PC-3 (cell line): ENCODE measurements at places on chromosomes 3 and 15. TPM values are rescaled to one million over a fixed set of nuclear protein-coding genes. Genes with fewer than 3 reads are reported as not detected.
A peak's percentile ranks its signal among the peaks of the same experiment; 100 is the strongest.

Gene KLHL40
- not detected in 2 replicates for total RNA-seq

DNA sequence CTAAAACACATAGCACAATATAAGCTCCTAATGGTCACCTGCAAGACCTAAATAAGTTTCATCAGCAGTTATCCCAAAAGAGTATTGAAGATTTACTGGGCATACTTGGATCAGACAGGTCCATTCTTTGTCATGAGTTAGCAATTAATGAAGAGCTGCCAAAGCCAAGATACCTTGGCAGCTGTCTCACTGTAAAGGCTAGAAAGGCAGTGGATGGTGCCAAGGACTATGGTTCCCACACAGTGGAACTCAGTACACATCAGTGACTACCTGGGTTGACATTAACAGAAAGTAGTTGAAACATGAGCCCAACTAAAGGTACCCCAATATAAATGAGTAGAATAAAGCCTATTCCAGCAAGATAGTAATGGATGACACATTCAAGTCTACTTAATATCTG, 41.1 kb upstream of the TMCO5A start:
- no peak for DNase-seq

- no peak for DNase-seq
These were observed 92.6 kb upstream of the PLSCR4 start for GRCh38 chr3:146343551-146343950.

GRCh38 chr15:38627689-38628277, 63.2 kb upstream of the RASGRP1 start:
- no peak for DNase-seq

- DNase-seq = no peak
These were observed 140.2 kb downstream of the CACNA2D3 start for GRCh38 chr3:54262541-54262940.

Gene ARHGAP31
- 7.5 and 7.8 TPM in 2 replicates for total RNA-seq

Gene ZBBX
- total RNA-seq = 1.0 TPM in 1 of 2 replicates, not detected in the other

Gene AP4E1
- total RNA-seq = 4.7 and 6.0 TPM in 2 replicates

Gene IGSF10
- 0.12 and 0.66 TPM in 2 replicates for total RNA-seq

GRCh38 chr3:173553635-173554280, 156.2 kb downstream of the NLGN1 start:
- peak; percentile 61 for DNase-seq

GRCh38 chr3:159938714-159939113, 49.9 kb upstream of the IL12A start:
- DNase-seq = no peak

DNA sequence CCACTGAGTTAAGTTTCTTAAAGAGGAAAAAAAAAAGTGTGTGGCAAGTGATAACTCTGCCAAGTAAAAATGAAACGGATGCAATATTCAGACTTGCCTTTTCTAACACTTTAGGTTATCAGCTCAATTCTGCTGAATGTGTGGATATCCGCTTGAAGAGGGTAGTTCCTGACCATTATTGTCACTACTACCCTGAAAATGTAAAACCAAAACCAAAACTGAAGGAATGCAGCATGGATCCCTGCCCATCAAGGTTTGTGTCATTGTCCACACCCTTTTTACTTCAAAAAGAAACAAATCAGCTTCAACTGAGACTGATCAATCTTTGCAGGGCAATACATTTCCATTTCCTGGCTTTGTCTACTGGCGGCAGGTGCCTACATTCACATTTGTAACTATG, 236.1 kb downstream of the ADAMTSL3 start:
- DNase-seq = no peak

Gene NOX5
- total RNA-seq = 237 and 339 TPM in 2 replicates

DNA sequence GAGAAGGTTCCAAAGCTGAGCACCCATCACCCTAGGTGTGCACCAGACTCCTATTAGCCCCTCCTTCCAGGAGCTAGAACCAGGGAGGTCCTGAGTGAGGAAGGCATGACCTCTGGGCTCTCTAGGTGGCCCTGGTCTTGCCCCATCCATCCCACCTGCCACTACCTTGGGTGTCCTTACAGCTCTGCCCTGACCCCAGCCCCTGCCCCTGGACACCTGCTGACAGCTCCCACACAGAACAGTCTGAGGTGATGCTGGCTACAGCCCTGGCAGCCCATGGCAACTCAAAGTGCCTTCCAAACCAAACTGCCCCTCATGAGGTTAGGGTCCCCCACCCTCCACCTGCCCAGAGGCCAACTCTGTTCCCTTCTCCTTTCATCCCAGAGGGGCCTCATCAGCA, 37.2 kb downstream of the GOLGA6A start:
- no peak for DNase-seq

Gene PIGX
- 22.5 and 30.3 TPM in 2 replicates for total RNA-seq
